ENCODE measurements at places on chromosomes 3 and 15.
A peak's percentile ranks its signal among the peaks of the same experiment; 100 is the strongest.

- peak; percentile 13 for DNase-seq
Measured at GRCh38 chr3:13080591-13080990, 7.4 kb upstream of the IQSEC1 start.

- no peak for DNase-seq
Measured at GRCh38 chr15:99732751-99733267, 428 bp downstream of the LYSMD4 start.

- no peak for DNase-seq
Measured at GRCh38 chr15:90097475-90097874, 4.8 kb downstream of the IDH2 start.

GRCh38 chr3:10357592-10358308 lies 36.8 kb upstream of the SEC13 start:
- DNase-seq, result peak; percentile 10

- DNase-seq, result peak; percentile 41
Measured at GRCh38 chr15:59158701-59159034, 48.0 kb upstream of the LDHAL6B start.

DNA sequence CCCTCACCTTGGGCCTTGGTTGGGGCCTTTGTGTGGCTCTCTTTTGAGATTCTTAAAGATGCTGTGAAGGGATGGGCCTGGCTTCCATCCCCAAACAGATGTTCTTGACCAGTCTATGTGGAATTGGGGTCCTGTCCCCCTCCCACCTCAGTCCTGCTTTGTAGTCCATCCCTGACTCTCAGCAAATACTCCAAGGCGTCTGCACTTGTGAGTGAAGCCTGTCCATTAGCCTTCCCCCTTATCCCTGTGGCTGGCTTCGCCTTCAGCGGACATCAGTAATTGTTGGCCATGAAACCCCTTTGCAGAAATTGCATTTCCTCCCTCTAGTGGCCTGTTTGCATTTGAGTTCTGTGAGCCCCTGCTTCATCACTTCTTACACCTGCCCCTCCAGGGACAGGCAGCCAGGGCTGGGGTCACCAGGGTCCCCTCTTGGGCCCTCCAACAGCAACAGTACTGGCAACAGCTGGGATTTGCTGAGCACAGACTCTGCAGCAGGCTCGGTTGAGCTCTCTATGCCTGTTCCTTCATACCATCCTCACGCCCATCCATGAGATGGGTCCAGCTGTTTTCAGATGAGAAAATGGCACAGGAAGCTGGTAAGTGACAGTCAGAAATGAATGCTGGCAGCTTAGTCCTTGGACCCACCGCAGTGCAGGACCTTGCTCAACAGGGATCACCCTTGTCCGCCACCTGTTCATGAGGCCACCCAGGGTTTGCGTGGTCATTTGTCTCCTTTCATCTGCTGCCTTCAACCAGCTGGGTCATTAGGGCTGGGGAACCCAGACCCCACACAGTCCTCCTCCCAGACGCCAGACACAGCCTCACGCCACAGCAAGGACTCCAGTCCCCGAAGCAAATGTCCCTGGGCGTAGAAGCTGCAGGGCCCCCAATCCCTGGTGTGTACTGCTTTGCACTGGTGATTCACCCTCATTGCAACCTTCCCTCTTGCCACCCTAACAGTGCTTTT lies 8.9 kb upstream of the LRRK1 start:
- no peak for DNase-seq

- DNase-seq, result no peak
Measured at GRCh38 chr15:99503411-99503810, 62.4 kb upstream of the MEF2A start.

GRCh38 chr3:71110385-71111222 lies 472.9 kb downstream of the FOXP1 start:
- DNase-seq, result no peak
